ENCODE measurements at places on chromosomes 3 and 15.

DNA sequence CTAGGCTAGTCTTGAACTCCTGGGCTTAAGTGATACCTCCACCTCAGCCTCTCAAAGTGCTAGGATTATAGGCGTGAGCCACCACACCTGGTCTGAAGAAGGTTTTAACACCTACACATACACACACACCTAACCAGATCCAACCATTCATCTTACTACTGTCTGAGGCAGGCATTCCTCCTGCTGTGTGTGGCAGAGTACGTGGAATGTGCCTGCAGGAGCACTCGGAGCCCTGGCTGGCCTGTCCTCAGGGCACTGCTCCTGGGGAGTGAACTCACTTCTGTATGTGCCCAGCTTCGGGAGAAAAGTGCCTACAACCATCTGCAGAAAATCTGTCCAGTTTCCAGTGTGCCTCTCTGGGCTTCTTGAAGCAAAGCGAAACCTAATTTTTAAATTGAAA lies 58.2 kb upstream of the LIMD1 start:
- no peak for DNase-seq

- no peak for DNase-seq
Measured at GRCh38 chr3:172133838-172134237, 94.5 kb downstream of the FNDC3B start.

DNA sequence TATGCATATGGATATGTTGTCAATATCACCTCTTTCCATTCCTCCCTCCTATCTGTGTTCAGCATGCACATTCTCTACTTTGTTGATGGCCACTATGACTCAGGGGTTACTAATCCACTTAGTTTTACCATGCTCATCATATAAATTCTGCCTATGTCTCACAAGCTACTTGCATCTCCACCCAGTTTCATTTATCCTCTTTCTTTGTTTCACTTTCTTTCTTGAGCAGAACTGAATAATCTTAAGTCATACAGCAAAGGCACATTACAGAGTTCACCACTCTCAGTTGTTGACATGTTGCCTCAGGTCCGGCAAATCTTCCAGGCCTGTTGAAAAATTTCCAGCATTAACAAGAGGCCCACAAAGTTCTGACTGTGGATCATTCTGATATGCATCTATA lies 71.5 kb downstream of the SSR3 start:
- no peak for DNase-seq

DNA sequence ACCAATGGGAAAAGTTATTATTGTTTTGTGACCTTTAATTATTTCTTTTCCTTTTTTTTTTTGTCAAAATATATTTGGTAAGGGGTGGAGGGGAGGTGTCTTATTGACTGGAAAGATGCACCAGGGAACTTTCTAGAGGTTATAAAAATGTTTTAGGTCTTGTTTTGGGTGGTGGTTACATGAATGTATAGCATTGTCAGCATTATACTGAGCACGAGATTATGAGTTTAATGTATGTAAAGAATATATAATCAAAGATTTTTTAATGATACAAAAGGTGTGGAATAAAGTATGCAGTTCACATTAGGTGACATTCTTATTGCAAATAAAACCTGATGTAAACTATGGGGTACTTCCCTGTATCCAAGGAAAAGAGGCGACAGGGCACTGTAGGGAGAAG lies 23.0 kb upstream of the MAP3K13 start:
- no peak for DNase-seq

- DNase-seq = no peak
Measured at GRCh38 chr3:94739420-94739819, 676.6 kb downstream of the NSUN3 start.

DNA sequence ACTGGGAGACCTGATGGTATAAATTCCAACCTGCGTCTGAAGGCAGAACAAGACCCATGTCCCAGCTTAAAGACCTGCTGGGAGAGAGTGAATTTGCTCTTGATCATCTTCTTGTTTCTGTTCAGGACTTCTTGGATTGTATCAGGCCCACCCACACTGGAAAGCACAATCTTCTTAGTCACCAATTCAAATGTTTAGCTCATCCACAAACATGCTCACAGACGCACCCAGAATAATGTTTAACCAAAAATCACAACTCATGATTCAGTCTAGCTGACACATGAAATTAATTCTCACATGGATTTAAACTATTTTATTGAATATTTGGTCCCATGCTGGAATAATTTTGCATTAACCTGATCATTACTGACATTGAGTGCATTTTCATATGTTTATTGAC lies 37.8 kb upstream of the GOLGA6L2 start:
- DNase-seq = no peak

GRCh38 chr3:109852283-109852682 lies 514.9 kb upstream of the DPPA4 start:
- DNase-seq = no peak

DNA sequence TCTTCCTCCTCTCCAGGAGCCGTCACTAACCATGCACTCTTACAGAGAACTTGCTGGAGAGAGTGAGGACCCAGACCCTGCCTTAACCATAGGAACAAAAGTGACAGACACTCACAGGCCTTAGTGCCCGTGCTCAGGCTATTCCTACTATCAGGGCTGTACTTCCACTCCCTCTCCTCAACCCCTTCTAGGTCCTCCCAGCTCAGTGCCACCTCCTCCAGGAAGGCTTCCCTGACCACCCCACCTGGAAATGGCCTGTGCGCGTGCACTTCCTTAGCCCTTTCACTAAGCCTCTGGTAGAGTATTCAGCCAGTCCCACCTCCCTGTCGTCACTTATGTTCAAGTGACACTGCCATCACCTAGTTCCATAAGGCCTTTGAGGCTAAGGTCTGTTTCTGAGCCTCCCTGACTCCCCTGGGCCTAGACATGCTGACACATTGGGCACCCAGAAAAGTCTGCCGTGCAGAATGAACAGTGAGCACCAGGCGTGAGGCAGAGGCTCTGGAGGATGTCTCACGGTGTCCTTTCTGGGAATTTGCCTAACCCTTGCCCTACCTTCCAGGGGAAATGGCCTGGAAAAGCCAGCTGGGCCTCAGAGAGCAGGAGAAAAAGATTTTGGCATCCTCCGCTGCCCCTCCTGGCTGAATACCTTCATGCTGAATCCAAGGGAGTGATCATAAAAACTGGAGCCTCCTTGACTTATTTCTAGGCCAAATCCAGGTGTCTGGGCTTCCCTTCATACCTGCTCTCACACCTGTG lies 108.6 kb upstream of the SMAD3 start:
- no peak for DNase-seq

DNA sequence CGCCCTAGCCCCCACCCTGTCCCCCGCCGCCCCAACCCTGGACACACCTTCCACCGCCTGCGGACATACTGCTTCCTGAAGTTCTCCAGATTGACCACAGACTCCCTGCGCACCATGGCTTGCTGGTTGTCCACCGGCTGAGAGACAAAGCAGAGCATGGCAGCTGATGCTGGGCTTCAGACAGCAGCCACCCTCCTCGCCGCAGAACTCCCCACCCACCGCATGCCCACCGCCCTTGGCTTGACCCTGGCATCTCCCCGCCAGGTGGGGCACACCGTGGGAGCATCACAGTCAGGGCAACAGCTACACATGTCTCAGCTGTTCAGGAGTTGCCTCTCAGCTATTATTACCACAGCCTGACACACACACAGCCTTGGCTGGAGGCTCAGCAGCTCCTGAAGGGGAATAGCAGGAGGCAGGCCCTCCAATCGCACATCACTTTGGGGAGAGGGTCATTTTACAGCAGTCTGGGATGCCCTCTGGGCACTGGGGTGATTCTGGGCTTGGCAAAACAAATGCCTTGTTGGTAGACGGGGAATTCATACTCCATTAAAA lies 78.4 kb upstream of the HERC1 start:
- DNase-seq = no peak

DNA sequence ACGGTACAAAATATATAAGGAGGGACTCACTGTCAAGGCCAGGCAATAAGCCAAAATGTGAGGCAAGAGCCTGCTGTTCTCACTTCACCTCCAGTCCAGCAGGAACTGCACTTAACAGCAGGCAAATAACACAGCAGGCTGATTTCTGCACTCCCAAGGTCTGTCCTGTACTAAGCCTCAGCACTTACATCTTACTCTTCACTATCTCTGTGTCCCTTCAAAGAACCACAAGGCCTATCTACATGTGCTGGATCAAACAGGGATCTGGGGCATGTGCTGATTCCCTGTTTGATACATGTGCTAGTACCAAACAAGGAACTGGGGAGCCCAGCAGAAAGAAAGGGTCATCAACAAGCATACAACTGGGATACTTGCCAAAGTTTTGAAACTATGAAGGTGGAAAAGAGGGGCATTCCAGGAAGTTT lies 22.2 kb downstream of the UACA start:
- no peak for DNase-seq

DNA sequence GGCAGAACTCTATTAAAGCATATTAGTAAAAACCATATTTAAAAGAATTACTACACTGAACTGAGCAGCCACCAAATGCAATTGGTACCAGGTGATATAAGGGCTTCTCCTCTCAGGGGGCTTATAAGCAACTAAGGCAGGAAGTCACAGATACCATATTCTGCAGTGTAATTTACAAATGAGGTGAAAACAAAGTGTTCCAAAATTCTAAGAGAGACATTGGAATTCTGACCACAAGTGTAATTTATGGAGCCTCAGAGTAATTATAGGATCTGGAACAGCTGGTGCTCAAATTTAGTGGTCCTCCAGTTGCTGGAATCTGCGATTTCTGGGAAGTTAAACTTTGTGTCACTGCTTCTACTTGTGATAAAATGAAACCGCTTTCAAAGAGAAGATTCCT lies 3.1 kb upstream of the NR1I2 start:
- DNase-seq = no peak

DNA sequence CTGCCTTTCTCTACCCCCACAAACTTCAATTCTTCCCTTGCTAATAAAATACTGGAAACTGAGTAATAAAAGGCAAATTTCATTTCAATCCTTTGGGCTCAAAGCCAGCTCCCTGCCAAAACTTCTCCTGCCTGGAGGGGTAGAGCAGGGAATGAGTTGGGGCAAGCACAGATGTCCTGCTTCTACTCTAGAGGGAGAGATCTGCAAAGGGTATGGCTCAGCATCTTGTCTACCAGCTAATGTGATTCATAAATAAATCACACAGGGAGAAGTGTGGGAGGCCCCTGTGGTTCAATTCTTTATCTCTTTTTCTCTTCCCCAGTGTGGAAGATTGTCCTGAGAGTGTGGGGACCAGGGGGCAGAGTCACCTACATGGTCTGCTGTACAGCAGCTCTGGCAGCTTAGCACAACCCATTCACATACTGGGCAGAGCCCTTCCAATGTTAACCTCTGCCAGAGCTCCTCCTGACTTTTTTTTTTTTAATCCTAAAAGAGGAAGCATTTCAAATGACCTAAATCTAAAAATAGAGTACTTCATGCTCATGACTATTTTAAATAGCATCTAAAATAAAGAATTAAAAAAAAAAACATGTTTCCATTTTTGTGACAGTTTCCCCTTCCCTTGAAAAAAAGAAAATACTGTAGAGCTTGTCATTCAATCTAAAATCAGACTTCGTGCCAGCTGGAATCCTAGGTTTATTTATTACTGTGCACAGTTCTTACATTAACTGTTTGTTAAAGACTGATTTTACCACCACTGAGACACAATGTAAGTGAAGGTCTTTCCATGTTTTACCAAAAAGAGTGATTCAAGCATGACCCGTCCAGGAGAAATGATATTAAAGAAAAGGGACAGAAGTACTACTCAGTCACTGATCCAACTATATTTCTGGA lies 1083.7 kb upstream of the CFAP20DC start:
- no peak for DNase-seq

GRCh38 chr3:65313666-65314065 lies 625.9 kb upstream of the ADAMTS9 start:
- DNase-seq = no peak

DNA sequence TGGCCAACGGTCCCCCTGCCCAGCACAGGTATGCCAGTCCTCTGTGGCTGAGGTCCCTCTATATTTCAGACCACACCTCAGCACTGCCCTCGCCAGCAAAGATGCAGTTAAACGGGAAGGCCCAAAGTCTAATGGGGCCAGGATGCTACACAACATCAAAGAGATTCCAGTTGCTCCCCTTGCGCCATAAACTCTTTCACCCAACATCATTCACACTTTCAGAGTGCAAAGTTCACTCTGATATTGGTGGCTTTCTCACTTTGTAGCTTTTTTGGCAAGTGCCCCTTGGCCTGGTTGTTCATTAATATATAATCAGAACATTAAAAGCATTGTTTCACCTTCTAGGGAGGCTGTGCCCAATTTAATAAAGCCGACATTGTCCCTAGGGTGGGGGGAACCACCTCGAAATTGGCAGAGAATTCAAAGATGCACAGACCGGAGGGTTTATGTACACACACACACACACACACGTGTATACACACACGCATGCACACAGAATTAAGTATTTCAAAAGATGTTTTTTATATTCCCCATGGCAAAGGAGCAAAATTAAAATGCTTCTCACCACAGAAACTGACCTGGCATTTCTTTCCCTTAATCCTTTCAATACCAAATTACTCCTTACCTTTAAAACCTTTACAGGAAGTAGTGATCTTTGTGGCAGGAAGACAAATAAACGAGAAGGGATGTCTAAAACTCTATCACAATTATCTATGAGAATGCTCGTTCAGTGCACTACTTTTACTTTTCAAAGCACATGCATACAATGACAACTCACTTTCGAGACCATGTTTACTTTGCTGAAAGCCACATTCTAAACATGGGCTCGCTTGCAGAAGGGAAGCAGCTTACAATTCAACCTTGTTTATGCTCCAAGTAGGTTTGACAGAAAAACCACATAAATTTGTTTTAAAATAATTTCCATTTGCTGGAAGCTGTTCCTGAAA lies 19.5 kb downstream of the LRIG1 start:
- no peak for DNase-seq

- DNase-seq = no peak
Measured at GRCh38 chr3:178551916-178552321, 15.7 kb downstream of the KCNMB2 start.

DNA sequence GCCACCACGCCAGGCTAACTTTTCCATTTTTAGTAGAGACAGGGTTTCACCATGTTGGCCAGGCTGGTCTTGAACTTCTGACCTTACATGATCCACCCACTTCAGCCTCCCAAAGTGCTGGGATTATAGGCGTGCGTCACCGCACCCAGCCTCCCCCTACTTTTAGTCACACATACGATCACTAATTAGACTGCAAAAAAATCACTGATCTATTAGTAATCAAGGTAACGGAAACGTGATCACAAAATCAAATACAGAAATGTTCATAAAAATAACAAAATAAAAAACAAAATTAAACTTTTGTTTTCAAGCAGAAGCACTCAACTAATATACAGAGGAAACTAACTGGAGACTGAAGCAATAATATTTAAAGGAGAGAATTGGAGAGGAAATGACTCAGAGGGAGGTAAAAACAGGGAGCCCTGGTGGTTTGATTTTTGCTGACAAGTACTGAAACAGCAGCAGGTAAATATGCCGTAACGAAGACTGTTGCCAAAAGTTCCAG lies 4.6 kb downstream of the WDR53 start:
- no peak for DNase-seq

DNA sequence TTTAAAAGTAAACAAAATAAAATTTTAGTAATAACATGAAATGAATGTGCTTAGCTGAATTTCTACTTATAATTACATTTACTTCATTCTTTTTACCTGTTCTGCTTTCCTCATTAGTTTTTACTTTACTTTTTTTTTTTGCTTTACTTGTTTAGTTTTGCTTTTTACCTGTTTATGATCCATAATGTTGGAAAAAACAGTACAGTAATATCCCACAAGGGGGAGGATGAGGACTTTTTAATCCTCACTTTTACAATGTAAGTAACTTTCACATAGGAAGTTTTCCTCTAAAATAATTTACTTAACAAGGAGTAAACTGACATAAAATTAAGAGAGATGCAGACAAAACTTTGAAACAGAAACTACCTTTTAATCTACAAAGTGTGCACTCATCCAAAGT lies 268.7 kb downstream of the TBC1D5 start:
- DNase-seq = no peak

GRCh38 chr15:79467865-79468586 lies 35.9 kb downstream of the MINAR1 start:
- DNase-seq = no peak

- peak; percentile 18 for DNase-seq
Measured at GRCh38 chr3:150495563-150496168, 50.6 kb downstream of the SERP1 start.
